Renal cortex interstitium (tissue), 15 donors: ENCODE measurements at places on chromosomes 3 and 15.

DNA sequence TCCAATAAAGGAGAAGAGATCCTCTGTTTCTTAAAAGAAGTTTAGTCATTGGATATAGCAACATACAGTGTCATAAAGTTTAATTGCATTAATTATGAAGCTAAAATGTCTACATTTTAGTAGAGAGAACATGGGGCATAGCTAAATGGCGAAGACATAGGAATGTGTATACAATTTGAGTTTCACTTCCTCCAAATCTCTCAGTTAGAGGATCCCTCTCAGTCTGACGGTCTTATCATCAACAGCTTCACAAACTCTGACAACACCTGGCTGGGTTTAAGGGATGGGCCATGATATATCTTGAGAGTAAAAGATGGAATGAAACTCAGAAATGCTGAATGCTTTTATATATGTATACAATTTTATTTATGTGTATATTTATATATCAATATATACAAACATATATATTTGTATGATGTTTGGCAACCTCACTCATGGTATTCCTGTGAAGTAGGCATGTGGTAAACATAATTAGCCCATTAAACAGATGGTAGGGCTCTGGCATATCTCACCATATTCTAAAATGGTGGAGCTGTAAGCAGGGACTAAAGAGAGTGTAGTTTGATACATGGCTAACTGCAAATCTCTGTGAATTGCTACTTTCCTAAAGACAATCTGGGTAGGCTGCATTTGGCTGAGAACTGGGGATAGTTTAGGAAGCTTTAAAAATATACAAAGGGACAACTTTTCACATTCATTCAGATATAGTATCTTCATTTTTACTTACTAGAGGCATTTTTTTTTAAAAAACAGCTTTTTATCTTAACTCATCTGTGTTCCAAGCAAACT, 111.6 kb downstream of the TIGIT start:
- no peak for DNase-seq

- no peak for DNase-seq
Measured at GRCh38 chr15:95459273-95459672, 871.2 kb upstream of the NR2F2 start.

GRCh38 chr3:127771746-127772145, 50.6 kb downstream of the MGLL start:
- no peak for DNase-seq

- no peak for DNase-seq
Measured at GRCh38 chr3:193800138-193801043, 207.4 kb downstream of the OPA1 start.

GRCh38 chr15:33032053-33032452, 162.5 kb downstream of the FMN1 start:
- DNase-seq: no peak

- DNase-seq: no peak
Measured at GRCh38 chr15:71893691-71894090, 83.3 kb downstream of the NR2E3 start.

DNA sequence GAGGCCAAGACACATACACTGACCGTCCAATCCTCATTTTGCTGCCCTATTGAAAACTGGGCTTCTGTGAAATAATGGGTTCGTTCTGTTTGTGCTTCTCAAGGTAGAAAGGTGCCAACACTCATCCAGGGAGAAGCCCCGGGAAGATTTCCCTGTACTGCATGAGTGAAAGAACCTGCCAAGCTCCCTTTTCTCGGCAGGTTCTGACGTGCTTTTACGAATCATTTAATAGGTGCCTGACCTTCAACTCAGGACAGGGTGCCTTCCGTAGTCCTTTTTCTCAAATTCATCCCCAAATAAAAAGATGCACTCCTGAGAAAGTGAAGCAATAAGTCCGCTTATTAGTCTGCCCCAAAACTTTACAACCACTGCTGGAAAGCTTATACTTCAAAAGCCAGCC, 64.2 kb downstream of the B3GNT5 start:
- DNase-seq: no peak

GRCh38 chr3:161894657-161895056, 398.0 kb downstream of the OTOL1 start:
- DNase-seq: no peak

GRCh38 chr3:22980346-22980745, 222.8 kb upstream of the UBE2E2 start:
- no peak for DNase-seq

GRCh38 chr15:68781217-68781616, 39.5 kb downstream of the ANP32A start:
- DNase-seq: no peak

GRCh38 chr3:30768046-30768445, 126.4 kb downstream of the GADL1 start:
- no peak for DNase-seq

DNA sequence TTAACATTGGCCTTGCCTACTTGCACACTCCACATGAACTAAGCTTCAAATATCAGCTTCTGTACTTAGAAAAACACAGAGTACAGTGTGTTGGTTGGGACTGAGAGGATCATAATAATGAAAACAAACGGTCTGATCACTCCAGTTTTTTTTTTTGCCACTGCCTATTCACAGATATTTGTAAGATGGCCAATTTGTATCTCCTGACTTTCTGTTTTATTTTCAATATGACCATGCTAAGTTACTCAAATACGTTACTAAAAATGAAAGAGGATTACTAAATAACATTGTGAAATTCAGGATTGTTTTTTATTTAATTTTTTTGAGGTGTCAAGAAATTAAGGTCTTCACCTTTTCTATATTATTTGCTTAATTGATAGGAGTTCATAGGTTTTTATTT, 595.1 kb downstream of the TUSC7 start:
- DNase-seq: no peak

DNA sequence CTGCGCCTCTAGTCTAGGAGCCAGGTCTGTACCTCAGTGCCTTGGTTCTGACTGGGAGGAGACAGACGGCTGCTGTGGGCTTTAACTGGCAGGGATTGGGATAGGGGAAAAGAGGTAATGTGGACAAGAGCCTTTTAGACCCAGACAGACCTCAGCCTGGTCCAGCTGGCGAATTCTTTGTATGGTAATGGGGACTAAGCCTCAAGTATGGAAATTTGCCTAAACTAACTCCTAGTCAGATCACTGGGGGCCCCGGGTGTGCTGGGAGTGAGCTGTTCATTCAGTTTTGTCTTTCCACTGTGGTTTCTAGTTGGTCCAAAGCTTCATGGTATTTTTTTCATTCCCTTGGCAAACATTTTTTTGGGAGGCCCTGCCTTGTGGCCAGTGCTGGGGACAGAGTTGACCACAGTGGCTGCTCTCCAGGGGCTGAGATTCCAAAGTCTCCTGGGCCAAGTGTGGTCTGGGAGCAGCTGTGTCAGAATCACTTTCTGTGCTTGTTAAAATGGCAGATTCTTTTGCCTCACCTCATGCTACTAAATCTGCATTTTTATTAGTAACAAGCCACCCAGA, 261.4 kb upstream of the C2CD4B start:
- DNase-seq: no peak

- no peak for DNase-seq
Measured at GRCh38 chr3:34363881-34364280, 565.5 kb downstream of the PDCD6IP start.

- peak; percentile 56 for DNase-seq
Measured at GRCh38 chr15:60585743-60586708, 107.1 kb upstream of the ICE2 start.

DNA sequence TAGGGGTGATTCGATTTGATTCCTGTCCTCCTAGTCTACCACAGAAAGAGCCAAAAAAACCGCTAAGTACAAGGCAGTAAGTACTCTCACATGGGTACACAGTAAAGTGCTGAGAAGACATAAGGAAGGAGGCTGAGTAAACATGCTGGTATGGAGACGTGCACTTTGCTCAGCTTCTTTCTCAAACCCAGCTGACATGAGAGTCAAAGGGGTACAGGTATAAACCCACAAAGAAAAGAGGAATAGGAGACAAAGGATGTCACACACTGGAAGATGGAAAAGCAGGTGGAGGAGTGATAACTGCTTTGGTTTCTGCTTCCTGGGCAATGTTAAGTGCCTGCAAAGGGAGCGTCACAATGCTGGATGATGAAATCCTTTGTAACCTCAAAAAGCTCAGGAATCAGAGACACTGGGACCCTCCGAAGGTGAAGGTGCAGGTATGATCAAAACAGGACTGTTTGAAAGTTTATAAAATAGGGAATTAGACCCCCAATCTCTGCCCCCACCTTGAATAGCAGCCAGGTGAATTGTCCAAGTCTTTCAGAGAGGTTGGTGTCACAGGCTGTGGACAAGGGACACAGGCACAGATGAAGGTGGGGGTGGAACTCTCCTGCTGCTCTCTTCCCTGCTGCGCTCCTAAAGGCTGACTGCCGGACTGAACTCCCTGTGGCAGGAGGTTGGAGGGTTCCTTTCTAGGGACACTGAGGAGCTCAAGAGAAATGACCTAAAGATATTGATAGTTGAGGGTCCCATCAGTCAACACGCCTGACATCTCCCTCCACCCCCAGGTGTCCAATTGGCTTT, 101.8 kb downstream of the RAB11A start:
- DNase-seq: no peak

DNA sequence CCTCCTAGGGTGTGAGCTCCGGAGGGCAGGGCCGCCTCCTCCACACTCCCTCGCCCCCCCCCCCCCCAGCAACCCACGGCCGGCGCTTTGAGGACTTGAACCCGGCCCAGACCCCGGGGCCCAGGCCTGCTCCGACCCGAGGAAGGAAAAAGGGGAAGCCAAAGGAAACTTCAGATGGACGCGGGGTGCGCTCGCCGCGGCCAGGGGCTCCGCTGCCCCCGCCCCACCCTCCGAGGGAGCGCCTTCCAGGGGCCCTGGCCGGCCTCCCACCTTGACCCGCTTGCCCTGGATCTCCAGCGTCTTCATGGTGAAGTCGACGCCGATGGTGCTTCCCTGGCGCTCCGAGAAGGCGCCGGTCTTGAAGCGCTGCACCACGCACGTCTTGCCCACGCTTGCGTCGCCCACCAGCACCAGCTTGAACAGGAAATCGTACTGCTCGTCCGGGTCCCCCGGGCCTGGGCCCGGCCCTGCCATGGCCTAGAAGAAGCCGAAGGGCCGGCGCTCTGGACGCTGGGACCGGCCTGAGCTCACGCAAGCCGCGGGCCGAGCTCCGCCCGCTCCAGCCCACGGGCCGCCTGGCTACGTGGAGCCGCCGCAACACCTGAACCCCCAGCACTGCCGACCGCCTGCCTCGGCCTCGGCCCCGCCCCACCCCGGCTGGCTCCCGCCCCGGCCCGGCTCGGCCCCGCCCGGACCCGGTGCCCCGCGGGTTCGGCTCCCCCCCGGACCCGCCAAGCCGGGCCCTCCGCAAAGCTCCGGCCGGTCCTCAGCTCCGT, 400 bp downstream of the RAB43 start:
- DNase-seq: no peak

DNA sequence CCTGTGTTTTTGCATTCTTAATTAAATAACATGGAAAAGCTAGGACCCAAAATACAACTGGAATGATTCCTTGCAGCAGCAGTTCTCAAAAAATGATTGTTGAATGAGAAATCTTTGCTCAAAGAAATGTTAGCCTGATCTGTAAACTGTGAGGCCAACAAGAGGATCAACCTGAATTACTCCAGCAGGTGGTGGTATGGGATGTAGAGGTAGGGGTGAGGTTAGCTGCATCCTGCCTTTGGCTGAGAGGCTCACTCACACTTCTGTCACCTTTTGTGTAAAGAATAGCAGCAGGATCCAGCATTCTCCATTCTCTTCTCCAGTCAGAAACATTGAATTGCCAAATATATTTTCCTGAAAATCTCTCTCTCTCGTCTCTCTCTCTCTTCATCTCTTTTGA, 26.5 kb upstream of the FAM98B start:
- DNase-seq: no peak

DNA sequence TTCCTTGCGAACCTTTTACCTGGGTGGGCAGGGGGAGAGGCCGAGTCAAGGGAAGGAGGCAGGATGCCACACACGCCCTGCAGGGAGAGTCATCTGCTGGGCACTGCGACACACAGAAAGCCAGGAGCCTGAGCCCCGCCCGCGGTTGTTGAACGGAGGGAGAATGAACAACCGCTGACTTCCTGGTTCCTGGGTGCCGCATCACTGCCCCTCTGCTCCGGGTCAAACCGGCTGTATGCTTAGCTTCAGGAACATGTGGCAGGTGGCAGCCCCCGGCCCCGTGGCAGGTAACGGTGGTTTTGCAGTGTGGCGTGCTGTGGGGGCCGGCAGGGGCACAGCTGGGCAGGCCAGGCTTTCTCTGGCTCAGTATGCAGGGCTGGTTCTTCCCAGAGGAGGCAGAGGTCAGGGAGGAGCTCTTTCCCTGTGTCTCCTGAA, 33.4 kb downstream of the APBA2 start:
- peak; percentile 29 for DNase-seq

- DNase-seq: no peak
Measured at GRCh38 chr15:48887144-48887543, 9.2 kb downstream of the EID1 start.

DNA sequence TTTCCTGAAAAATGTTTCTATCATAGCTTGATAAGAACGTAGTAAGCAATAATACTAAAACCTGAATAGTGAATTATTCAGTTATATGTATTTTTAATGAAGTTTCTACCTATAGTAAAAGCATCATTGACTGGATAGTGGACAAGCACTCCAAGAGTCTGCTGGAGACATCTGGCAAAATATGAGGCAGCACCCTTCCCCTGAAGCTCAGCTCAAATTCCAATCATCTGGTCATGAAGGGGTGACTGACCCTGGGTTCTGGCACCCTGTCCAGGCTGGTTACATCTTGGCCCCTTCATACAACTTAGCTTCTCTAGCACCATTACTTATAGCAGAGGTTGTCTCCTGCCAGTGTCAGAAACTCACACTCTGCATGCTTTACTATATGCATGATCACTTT, 455.4 kb downstream of the RAP2B start:
- no peak for DNase-seq

DNA sequence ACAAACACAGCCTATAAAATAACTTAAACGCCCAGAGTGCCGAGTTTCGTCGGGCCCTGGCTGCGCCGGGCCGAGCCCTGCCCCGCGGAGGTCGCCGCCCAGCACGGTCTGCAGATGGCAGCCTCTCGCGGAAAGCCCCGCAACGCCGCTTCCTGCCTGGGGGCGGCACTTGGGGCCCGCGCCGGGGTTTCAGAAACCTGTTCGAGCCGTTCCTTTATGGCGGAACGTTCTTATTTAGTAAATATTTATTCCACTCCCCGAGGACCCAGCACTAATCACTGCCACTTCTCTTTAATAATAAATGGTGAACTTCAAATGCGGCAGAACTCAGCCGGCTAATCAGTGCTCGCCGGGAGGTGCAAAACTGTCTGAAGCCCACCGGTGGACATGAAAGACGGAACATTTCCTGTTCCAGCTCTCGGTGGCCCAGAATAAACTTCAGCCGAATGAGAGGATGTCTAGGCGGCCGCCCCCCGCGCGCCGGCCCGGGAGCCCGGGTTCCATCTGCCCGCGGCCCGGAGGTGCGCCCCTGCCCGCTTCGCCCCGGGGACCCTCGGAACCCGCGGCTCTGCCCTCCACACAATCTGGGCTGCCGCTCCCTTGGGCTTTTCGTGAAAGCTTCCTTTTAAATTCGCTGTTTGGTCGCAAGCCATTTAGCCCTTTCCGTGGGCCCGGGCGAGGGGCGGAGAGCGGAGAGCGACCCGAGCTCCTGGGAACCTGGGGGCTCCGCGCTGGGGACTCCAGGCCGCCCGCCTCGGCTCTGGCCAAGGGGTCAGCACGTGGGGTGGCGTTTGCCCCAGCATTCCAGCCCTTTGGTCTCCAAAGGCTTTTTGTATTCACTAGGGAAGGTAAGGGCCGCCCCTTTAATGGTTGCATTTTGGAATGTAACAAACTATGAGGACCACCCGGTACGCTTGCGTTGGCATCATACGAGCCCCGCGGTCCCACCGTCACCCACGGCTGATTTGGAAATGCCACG, 110.8 kb upstream of the ATP11B start:
- DNase-seq: no peak

GRCh38 chr3:115958526-115958925, 335.2 kb downstream of the GAP43 start:
- no peak for DNase-seq
